Activated CD4-positive, alpha-beta T cell treated with anti-CD3 and anti-CD28 coated beads for 48 hours (primary cell): ENCODE measurements at places on chromosomes 1 and 21.
A peak's percentile ranks its signal among the peaks of the same experiment; 100 is the strongest.

DNA sequence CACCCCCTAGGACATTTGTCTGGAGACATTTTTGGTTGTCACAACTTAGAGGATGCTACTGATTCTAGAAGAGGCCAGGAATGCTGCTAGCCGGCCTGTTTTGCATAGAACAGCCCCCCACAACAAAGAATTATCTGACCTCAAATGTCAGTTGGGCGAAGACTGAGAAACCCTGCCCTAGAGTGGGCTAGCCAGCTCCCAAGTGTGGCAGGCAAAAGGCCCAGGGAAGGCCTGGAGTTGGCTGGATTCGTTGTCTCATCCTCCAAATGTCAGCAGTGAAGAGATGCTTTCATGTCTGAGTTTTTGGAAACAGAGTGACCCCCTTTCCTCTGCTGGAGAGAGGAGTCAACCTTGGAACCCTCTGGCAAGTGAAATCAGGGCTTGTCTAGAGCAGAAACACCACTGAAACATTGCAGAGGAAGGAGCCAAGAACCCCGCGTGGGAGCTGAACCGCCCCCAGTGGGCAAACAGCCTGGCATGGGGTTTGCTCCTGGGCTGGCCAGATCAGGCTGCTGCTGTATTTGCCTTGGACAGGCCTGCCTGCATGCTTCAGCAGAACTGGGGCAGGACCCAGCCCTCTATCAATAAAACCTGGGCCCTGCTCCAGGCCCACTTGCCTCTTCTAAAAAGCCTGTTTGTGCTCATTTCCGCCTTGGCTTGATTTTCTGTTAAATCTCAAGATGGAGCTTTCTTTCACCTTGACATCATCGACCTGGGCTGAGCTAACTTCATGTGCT, 32.9 kb downstream of the RASSF5 start:
- DNase-seq = no peak

DNA sequence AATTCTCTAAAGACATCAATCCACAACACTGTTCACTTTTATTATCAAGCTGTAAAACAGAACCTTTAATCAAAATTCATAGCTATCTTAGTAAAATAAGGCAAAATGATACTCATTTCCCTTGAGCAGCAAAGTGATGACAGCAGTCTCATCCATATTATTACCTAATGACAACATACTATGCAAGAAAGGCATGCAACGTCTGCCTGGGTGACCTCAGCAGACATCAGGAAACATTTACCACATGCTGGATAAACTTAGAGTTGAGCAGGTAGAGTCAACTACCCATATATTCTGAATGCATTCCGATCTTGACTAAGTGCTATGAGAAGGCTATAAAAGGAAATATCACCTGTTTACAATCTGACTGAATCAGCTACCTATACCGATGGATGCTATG, 145.1 kb downstream of the SIPA1L2 start:
- DNase-seq = no peak

- no peak for DNase-seq
These were observed 13.3 kb upstream of the EIF4G3 start for GRCh38 chr1:21189906-21190500.

- no peak for DNase-seq
These were observed 125.1 kb downstream of the CYYR1 start for GRCh38 chr21:26447932-26448475.

DNA sequence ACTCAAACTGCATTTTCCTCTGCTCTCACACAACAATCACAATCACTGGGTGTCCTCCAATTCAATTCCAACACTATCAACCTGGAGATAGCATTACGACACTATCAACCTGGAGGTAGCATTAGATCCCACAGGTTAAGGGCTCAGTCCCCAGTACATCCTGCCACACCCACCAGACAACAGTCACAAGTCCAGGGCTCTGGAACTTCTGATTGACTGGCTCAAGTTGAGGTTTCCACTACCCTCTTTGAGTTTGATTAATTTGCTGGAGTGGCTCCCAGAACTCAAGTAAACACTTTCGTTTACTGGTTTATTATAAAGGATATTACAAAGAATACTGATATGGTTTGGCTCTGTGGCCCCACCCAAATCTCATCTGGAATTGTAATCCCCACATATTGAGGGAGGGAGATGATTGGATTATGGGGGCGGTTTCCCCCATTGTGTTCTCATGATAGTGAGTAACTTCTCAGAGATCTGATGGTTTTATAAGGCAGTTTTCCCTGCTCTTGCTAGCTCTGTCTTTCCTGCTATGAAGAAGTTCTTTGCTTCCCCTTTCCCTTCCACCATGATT, 49.6 kb upstream of the ARHGAP29 start:
- no peak for DNase-seq

DNA sequence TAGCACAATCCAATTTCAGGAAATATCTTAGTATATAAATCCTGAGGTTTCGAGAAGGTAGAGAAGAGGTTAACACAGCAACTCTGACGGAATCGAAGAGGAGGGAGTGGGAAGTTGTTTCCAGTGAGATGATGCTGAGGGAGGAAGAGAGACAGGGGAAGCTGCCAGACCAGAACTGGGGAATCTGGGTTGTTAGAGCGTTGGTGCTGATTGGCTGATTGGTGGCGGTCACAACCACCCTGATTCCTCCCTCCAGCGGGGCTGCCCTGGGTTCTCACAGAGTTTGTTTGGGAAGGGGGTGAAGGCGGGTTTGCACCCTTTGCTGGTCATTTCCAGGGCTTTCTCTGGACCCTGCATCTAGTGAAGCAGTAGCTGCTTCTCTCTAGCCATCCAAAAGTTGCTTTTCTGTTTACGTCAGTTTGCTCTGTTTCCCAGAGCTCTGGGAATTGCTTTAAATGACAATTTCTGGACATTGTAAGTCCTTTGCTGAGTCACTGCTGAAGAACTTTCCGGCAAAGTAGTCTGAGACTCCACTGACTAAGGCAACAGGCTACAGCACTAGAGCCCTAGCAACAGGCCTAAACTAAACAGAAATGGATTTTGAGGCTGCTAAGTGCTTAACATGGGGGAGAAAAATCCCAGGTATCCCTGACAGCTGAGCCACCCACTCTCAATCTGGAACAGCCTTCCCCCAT, 90.1 kb downstream of the TENT5C start:
- DNase-seq = no peak

- DNase-seq = no peak
These were observed 23.8 kb downstream of the GNG4 start for GRCh38 chr1:235625831-235626230.

- peak; percentile 40 for DNase-seq
These were observed 196.5 kb downstream of the DYRK1A start for GRCh38 chr21:37562920-37563640.

- DNase-seq = peak; percentile 65
These were observed 35.6 kb downstream of the ADARB1 start for GRCh38 chr21:45109831-45110492.

DNA sequence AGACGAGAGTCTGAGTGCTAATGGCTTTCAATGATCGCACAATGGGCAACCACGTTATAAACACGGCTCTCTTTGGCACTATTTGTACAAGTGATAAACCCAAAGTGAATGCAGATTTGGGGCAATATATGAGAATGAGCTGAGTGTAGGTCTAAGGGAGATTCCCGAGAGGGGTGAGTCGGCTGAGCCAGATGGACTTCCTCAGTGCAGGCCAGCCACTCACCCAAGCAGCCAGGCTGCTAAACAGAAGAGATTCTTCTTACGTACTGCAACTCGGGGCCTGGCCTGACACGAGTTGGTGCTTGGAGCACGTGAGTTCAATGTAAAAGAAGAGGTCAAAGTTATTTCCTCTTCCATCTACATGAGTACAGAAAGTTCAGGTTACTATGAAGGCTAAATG, 6.2 kb upstream of the MIXL1 start:
- DNase-seq = no peak

DNA sequence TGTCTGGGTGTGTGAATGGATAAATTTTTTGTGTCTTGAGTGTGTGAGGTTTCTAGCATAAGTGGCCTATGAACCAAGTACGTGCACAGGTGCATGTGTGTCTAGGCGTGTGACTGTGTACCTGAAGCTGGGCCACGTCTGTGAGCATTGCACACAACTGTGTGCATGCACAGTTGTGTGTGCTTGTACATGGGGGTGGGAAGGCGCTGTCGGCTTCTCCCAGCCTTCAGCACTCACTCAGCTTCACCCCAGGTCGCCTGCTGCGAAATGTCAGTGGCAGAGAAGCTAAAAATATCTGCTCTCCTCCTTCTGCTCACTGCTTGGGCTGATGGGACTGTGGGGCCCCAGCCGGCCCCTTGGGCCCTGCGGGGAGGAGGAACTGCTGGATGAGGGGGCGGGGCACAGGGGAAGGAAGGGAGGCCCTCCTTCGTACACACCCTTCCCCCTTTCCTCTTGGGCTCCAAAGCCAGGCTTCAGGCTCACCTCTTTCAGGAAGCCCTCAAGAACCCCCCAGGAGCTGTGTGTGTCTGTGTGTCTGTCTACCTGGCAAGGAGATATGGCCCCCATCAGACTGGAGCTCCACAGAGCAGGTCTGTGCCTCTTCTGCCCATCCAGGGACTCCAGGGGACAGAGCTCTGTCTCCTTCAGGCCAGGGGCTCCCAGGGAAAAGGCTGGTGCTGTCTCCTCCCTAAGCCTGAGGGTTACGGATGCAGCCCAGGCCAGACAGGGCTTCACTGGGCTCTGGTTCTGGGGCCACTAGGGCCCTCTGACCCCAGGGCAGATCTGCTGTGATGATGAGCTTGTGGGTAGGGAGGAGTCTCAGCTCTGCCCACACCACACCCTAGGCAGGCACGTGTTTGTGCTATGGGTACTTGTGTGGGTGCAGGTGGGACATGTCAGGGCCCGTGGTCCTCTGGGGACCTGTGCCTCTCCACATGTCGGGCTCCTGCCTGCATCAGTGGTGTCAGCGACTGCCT, 35.6 kb upstream of the WASF2 start:
- peak; percentile 79 for DNase-seq

DNA sequence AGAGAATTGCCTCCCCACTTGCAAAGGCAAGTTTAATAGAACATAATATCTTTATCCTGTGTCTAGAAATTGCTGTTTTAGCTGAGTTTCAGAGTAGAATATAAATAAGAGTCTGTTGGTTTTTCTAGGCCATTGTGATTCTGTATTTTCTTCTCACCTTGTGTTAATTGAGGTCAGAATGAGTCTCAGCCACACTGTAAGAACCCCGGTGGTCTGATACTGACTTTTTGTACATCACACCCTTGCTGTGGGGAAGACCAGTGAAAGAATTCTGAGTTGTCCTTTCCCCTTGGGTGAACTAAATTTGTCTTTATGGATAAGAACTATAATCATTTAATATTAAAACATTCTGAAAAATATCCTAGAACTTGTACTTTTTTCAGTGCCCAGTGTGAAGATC, 6.8 kb downstream of the HIPK1 start:
- DNase-seq = no peak

DNA sequence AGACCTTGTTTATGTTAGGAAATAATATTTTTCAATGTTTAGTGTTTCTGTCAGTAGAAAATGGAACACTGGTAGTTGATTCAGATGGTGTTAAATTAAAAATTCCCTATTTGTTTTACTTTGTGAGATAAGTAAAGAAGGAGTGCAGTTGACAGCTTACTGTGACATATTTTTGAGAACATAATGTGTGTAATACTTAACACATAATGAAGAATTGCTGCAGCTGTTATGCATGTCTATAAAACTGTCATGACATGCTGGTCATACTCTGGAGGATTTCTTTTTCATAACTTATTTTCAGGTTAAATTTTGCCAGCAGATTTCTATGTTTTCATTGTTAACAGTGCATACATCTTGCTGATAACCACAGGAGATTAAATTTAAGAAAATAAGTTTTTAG, 296.1 kb downstream of the CTH start:
- DNase-seq = no peak

GRCh38 chr1:116886291-116886878, 23.3 kb upstream of the PTGFRN start:
- no peak for DNase-seq

DNA sequence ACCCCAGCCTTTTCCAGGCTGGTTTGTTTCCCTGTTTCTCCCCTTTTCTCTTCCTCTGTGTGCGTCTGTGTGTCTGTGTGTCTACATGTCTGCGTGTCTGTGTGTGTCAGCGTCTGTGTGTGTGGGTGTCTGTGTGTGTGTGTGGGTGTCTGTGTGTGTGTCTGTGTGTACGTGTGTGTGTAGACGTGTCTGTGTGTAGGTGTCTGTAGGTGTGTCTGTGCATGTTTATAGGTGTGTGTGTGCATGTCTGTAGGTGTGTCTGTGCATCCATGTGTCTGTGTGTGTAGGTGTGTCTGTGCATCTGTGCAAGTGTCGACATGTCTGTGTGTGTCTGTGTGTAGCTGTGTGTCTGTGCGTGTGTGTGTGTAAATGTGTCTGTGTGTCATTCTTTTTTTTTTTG, 3.3 kb downstream of the TTLL10 start:
- DNase-seq = no peak

GRCh38 chr1:109282497-109282951, 421 bp downstream of the PSRC1 start:
- no peak for DNase-seq

- DNase-seq = peak; percentile 37
These were observed 23.0 kb downstream of the LRRC8B start for GRCh38 chr1:89547563-89548116.
